Midbrain (tissue), 1 donor: ENCODE measurements at places on chromosomes 13 and 19.

GRCh38 chr13:50543782-50544181 lies 299.7 kb downstream of the DLEU7 start:
- no peak for DNase-seq

DNA sequence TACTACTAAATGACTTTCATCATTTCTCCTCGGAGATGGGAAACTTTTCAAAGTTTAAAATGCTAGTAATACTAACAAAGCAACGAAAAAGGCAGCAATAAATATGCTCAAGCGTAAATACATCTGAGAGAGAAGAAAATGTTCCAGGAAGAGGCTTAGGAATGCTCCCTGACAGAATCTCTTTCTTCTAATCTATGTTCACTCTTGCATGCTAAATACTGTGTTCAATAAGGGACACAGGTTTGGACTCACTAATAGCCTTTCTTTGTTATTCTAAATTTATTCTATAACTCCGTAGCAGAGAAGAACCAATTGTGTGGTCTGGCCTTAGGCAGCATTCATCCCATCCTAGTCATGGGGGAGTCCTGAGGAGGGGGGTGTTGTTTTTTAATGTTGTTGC lies 823.0 kb downstream of the PCDH9 start:
- DNase-seq = peak; percentile 15

DNA sequence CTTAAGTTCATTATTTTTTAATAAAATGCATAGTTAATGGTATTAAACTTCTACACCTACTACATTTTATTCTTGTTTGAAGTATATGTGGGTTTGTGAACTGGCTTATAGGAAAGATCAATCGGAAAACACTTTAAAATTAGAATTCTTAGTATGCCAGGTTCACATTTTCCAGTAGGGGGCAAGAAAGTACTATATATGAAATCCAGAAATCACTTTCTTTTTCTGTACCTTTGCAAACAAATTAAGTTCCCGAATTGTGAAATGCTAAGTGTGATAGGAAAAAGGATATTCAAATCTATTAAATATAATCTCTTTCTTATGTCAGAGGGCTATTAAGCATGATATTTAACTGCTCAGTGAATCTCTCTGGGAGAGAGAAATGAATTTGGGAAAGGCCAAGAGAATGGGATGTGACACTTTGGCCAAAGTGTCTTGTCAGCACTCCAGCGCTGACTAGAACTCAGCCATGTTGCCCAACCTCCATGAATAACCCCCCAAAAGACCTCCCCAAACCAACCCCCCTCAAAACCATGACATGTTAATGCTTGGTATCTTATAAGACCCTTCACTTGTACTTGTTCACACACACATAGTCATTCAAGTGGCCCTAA lies 122.6 kb upstream of the SLC10A2 start:
- peak; percentile 19 for DNase-seq

GRCh38 chr13:25662516-25662915 lies 290.7 kb downstream of the ATP8A2 start:
- no peak for DNase-seq

GRCh38 chr13:111645198-111645597 lies 324.8 kb downstream of the TEX29 start:
- DNase-seq = no peak

DNA sequence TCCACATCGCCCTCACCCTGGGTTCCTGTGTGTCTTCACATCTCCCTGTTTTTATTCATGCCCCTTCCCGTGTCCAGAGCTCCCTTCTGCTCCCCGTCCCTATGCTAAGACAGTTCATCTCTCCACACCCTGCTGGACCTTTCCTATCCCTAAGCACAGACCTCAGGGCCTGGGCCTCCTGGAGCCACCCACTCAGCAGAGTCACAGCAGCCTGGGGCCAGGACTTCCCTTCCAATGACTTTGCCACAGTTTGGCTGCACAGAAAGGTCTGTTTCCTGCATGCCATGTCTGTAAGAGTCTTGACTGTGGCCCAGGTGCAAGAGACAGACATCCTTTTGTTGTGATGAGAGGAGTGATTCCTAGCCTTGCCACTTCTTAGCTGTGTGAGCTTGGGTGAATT lies 470.7 kb downstream of the TSHZ3 start:
- no peak for DNase-seq

DNA sequence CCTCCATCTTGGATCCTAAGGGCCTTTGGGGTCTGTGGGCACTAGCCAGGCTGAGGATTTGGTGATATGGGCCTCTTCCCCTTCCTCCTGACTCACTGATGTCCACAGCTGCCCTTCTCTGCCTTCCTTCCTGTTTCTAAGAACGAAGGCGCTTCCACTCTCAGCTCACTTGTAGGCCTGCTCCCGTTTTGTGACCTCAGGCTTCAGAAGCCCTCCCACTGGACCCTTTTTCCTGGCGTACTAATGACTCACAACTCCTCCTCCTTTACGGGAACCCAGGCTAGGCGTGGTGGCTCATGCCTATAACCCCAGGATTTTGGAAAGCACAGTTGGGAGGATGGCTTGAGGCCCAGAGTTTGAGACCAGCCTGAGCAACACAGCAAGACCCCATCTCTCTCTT lies 55.6 kb downstream of the TMED1 start:
- DNase-seq = peak; percentile 21

DNA sequence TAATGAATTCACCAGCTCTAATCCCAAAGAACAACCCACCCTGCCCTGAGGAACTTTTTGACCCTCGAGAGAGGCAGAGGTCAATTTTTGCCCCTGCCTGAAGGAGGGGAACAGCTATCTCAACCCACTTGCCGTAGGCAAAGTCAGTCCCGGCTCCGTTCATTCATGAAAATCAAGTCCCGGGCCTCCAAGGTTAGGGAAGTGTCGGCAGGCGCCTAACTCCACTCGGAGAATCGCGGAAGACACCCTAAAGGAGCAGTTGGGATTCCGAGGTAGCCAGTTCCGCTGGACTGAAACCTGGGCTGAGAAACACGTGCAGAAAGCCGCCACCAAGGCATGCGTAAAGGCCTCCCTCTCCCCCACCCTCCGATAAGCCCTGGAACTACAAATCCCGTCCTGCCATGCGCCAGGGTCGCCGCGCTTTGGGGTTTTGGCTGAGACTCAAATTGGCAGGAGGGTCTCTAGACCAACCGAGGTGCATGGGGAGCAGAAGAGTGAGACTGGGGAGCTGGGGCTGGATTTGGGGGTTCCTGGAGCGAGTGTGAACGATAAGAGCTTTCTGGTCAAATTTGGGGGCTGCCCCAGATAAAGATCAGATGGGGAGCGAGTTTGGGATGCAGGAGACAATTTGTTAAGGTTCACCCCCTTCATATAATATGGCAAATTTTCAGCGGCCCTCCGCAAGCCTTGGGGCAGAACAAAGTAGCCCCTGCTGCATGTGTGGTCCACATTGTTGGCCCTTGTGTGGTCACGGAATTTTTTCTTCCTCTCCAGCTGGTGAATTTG lies at the start of gene TNPO2:
TSS of gene TNPO2 (minus strand) at position 292 of the 786 bp plus-strand sequence. CDS start 2,955 bp downstream, outside the sequence.
- no peak for DNase-seq

DNA sequence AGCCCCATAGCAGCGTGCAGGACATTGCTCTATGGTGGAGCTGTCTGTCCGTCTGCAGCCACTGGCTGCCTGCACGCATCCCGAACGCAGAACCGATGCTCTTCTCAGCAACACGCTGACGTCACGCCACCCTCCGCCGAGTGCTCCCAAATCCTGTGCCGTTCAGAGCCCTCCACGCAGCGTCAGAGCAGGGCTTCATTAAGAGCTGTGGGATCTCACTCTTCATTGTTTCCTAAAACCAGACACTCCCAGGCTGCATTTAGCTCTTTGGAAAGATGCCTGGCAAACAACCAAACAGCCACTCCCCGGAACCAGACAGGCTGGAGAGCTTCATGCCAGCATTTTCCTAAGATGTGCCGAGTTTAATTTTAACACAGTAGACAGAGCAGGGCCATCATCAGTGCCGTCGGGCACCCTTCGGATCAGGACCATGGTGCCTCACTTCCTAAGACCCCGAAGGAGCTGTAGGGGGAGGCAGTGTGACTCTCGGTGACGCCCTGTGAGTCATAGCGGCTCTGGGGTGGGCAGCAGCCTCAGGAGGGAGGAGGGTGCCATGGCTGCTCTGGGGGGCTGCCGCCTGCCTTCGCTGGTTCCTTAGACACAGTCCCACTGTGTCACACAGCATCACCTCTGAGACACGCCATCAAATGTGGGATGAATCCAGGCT lies 131.5 kb upstream of the MCF2L start:
- DNase-seq = no peak

- DNase-seq = no peak
These were observed 5.0 kb downstream of the JOSD2 start for GRCh38 chr19:50505856-50506611.
